Stimulated activated CD4-positive, alpha-beta T cell treated with anti-CD3 and anti-CD28 coated beads, Interleukin-1b, Interleukin-23, amount 100 ng/mL, for 4 hours (primary cell): ENCODE measurements at places on chromosomes 16 and 17.

DNA sequence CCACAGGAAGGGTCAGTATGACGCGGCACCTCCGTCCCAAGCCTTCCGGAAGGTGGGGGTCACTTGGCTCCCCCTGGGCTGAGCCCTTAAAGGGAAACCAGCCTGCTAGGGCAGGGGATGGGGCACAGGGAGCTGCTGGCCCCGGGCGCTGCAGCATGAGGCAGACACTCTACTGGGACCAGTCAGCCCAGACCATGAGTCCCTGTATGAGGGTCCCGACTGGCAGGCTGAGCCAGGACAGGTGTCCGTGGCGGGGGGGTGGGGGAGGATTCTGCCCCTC is 43.4 kb upstream of the ZC3H18 start:
- DNase-seq = no peak

DNA sequence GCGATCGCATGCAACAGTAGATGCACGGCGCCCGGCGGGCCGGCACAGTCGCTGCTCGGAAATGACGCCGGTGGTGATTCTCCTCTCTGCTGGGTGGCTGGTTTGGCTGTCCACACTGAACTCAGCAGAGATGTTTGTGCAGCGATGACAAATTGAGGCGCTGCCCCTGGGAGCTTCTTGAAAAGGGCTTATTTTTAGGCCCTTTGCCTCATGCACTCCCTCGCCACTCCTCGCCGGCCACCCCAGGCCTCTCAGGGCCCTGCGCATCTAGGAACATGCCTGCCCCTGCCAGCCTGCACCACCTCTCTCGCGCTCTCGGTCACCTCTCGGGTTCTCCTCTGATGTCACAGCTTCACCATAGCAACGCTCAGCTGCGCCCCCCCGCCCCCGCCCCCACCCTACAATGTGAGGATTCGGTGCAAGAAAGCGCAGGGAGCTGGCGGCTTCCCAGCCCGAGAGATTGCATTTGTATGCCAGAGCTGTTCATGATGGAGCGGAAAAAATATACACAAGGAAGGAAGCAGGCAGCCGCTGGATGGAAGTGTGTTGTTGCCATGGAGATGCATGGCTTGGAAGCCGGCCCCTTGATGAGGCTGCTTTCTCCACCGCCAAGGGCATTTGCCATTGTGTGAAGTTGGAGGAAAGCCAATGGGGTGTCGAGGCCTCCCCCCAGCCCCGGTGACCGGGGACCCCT is 81.3 kb upstream of the PLCG2 start:
- DNase-seq = no peak

GRCh38 chr17:71110326-71110725 is 941.0 kb downstream of the KCNJ2 start:
- no peak for DNase-seq

- DNase-seq = no peak
These were observed 5.2 kb upstream of the AATF start for GRCh38 chr17:36943250-36944191.

DNA sequence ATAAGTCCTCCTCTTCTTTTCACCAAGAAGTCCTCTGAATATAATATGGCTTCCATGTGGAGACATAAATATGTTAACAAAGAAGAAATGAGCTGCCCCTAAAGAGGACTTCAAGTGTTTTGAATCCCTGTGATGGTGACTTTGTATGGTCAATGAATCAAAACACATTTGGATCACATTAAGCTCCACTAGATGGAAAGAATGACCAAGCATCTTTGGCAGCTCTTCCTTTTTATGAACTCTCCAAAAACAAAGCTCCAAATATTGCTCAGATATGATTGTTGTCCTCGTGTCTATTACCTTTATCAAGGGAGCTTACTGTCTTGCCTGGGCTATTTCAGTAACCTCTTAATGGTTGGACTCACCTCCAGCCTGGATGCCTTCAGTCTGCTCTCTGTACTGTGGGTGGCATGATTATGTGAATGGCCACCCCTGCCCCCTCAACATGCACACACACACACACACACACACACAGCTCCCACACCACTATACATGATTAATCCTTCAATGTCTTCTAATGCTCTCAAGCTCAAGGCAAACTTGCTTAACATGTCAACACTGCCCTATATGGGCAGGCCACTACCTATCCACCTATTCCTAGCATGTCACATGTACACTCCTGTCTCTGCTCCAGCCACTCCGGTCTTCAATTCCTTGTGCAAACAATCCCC is 346.6 kb upstream of the SALL1 start:
- no peak for DNase-seq

DNA sequence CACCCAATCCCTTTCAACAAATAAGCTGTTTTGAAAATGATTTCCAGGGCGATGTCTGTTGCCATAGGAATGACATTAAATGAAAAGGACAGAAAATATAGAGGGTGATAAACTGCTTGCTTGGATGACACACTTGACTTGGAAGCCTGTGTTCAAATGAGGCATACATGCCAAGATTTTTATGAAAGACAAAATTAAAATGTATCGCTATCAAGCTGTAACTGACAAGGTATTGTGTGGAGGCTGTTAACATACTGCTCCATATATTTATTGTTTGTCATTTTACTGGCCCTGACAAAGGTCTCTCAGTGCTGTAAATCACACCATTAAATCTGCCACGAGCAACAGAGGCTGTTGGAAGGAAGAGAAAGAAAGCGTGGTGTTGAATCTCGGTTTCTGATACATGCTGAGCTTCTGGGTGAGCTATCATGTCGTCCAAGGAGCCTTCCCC is 456.2 kb upstream of the SALL1 start:
- DNase-seq = no peak

- no peak for DNase-seq
These were observed 9.0 kb downstream of the MEAK7 start for GRCh38 chr16:84495506-84495905.

- no peak for DNase-seq
These were observed 136.5 kb downstream of the SKAP1 start for GRCh38 chr17:48293319-48294019.

DNA sequence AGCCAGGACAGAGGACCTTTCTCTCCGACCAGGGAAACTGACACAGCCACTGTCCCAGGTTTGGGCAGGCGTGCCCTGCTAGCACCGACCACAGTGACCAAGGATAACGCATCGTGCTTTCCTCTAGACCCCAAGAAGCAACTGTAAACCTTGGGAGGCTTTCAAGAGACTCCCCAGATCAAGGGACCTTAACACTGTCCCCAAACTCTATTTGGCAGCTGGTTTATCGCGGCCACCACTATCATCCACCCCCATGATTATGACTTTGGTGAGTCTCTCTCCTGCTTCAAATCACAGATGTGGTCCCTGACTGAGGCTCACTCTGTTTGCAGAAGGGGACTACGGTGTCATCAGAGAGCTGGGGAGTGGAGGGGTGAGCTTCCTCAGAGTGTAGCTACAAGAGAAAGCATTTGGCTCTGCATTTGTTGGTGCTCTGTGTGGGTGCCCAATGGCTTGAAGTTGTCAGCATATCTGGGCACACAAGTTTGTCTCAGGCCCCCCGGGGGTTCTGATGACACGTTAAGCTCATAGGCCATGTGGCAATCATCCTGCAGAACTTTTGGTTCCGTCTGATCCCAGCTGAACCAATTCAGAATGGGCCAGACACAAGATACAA is 408.0 kb downstream of the SLC39A11 start:
- DNase-seq = no peak

- DNase-seq = no peak
These were observed 90.6 kb upstream of the CDH5 start for GRCh38 chr16:66275775-66276428.

DNA sequence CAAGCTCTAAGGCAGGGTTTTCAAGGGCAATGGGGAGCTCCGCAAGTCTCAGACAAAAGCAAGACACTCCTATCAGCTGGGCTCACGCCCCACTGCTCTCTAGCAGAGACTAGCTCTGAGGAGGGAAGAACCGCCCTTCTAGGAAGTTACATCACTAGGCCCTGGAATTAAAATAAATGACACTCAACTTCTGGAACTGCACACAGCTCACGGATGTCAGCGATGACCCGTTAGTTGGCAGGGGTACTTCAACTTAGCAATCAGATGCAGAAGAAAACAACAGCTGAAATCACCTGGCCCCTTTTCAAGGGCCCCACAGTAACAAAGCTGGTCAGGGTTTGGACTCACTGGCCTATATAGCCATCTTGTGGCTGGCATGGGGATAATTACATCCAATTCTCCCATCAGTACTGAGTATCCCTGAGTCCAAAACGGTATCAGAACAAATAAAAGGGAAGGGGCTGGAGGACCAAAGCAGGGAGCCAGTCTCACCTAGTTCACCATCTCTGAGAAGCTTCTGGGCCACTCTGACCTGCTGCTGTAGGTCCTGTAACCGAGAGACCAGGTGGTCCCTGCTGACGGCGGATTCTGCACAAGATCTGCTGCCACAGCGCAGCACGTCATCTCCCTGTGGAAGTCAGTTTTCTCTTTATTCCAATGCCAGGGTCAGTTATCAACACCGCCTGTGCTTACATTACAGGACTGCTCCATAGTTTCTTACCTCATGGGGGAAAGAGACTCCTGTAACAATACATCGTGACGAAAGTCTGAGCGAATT is 22.2 kb downstream of the SERPINF1 start:
- no peak for DNase-seq

DNA sequence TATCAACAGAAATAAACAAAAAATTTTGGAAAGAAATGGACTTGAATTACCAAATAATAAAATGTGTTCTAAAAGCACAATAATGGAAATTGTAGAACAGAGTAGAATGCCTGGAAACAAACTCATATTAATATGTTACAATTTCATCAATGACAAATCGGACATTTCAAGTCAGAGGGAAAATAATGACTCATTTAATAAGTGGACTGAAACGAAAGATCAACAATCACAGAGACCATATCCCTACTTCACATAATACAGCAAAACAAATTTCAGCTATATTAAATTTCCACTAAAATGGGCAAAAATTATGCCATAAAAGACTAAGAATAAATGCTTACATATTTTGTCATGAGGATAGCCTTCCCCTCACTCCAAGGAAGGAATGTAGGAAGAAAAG is 25.7 kb downstream of the CDYL2 start:
- DNase-seq = no peak

GRCh38 chr16:72110662-72111615 is 17.3 kb downstream of the DHX38 start:
- no peak for DNase-seq

GRCh38 chr16:29975134-29975538 is 1.5 kb downstream of the TAOK2 start:
- DNase-seq = no peak

- no peak for DNase-seq
These were observed 143.3 kb downstream of the PARN start for GRCh38 chr16:14486520-14487303.

DNA sequence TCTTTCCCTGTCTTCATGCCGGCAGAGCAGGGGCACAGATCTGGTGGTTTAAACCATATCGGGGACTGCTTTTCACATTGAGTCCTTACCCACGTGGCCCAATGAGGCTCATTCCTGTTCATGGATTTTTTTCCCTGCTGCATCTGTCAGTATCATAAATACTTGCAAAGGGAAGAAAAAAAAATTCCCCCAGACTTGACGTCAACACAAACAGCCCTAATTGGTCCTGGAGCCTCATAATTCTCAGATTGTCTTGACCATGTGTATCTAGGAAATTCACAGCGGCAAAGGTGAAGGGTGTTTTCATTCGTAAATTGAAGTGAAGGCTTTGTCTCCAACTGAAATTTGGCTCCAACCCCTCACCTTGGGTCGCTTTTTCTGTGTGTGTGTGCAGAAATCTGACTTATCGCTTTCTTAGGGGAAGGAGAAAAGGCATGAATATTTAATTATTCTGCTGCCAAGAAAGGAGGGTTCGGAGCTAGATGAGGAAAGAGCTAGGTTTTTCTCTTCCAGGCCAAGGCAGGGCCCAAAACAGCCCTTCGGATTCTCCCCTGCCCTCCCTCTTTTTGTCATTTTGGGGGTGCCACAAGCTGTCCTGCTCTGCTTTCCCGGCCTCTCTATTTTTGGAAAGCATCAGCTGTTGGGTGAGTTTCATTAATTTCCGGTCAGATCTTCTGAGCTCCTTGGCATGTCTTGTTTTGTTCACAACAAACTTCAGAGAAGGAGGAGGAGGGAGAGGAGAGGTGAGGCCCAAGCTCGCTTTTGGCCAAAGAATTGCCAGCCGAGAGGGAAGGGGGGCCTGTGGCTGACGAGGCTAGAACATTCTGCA is 17.8 kb upstream of the CIBAR2 start:
- no peak for DNase-seq

DNA sequence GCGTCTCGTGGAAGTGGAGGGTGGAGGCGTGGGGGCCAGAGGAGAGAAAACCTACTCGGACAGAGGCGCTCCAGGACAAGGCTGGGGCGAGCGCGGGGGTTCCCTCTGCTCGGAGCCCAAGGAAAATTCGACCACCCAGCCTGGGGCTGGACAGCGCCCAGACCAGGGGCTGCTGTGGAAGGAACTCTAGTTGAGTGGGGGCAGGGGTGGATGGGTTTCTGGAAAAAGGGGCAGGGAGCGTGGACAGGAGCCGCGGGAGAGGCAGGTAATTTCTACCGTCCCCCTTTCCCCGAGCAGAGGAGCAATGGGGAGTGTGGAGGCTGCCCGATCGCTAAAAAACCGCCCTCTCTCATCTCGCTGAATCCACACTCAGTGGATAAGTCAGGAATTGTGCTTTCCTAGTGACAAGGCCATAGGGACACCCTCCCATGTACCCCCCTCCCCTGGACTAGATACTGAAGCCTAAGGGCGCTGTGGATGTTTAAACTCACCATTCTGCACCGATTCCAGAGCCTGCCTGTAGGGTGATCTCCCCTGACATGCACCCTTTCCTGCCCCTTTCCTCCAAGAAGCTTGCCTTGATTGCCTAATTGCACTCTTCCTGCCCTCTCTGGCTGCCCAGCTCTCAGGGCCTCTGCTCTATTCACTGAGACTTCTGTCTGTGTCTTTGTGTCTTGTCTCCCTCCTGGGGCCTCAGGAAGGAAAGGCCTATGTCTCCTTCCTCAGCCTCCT is 90.7 kb upstream of the TMEM97 start:
- DNase-seq = no peak

- no peak for DNase-seq
These were observed 128.4 kb upstream of the TNRC6C start for GRCh38 chr17:77829843-77830799.

GRCh38 chr17:17419631-17420030 is 57.2 kb upstream of the MED9 start:
- no peak for DNase-seq

DNA sequence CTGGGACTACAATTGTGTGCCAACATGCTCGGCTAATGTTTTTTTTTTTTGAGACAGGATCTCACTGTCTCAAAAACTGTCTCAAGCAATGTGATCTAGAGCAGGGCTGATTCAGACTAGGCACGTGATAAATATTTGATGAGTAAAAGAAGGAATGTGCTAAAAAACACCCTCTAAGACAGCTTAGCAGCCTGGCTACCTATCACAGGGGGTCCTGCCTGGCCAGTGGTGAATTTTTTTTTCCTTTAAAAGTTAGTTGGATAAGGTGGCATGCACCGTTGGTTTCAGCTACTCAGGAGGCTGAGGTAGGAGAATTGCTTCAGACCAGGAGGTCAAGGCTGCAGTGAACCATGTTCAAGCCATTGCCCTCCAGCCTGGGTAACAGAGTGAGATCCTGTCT is 14.8 kb upstream of the GPATCH8 start:
- DNase-seq = no peak

DNA sequence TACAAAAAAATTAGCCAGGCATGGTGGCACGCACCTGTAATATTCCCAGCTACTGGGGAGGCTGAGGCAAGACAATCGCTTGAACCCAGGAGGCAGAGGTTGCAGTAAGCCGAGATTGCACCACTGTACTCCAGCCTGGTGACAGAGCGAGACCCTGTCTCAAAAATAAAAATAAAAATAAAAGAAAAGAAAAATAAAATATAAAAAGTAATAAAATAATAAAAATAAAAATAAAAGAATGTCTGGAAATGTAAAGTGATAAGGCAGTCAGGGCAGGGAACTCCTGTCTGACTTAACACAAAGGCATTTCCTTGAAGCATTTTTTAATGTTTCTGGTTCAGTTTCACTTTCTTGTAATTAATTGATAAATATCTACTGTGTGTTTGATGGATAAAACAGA is 34.7 kb upstream of the DNAJA2 start:
- DNase-seq = no peak
